CD4-positive, alpha-beta T cell treated with Interleukin-4 for 4 hours (primary cell): ENCODE measurements at places on chromosomes 2 and 18.

- no peak for DNase-seq
These were observed 73.6 kb downstream of the CYBRD1 start for GRCh38 chr2:171595896-171596295.

DNA sequence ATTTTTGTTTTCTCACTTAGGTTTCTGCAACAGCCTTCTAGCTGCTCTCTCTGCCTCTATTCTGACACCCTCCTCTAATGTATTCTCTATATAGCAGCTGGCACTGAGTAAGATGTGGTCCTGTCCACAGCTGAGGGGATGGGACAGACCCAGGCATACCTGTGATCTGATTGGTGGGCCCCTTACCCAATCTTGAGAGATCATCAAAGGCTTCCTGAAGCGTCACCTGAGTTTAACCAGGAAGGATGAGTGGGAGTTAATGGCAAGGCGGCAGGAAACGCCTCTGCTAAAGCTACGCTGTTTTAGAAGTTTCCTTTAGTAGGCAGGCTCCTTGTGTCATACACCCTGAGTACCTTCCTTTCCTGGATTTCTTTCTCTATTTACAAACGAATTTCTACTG lies 5.7 kb upstream of the TET3 start:
- DNase-seq: peak; percentile 90

- no peak for DNase-seq
These were observed 47.9 kb downstream of the E2F6 start for GRCh38 chr2:11417946-11418585.

GRCh38 chr18:72823345-72823744 lies 44.4 kb downstream of the NETO1 start:
- DNase-seq: no peak

DNA sequence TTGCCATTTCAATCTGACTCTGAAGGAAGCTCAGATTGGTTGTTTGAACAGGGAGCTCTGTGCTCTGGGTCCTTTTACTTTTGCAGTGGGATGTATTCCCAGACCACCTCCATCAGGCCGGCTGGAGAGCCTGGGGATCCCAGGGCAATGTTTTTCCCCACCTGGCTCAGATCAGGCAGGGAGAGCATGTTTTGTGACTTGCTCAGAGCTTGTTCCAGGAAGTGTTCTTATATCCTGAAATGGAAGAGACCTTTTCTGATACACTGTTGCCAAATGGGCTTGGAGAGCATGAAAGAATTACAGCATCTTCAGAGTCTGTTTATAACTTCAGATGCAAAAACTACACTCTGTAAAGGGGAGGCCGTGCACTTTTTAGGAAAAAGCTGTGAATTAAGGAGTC lies 56.0 kb downstream of the LIPG start:
- no peak for DNase-seq

- DNase-seq: no peak
These were observed 192.8 kb upstream of the APCDD1 start for GRCh38 chr18:10261344-10262276.

GRCh38 chr2:42908518-42909200 lies 116.3 kb upstream of the HAAO start:
- DNase-seq: no peak

DNA sequence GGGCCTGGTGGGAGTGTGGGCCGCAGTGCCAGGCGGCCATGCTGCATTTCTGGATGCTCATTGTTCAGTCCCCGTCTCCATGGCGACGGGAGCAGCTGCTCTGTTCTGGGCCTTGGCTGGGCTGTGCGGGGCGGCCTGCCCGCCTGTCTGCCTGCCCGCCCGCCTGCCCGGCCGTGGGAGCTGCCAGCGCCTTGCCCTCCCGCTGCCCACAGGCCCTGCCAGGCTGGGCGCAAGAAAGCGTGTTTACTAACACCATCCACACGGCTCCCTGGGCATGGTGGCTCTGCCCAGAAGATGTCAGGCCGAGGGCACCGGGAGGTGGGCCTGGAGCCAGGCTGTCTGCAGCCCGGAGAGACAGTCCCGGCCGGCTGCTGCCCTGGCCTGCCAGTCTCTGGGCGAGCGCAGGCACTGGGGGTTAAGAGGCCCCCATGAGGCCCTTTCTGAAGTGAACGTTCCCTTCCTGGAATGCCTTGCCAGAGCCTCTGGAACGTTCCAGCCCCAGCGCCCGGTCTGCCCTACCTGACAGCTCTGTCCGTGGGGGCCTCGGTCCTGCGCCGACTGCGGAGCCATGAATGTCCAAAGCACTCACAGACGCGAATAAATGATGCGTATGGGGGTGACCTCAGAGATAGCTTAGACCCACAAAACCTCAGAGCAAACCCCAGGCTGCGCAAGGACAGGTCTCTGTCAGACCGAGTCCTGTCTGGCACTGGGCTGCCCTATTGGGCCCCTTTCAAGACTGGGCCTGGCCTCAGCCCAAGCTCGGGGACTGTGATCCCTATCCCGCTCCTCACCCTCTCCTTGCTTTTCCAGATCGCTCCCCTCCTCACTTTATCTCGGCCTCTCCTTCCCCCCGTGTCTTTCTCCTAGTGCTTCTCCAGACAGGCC lies 44.3 kb downstream of the MYCN start:
- DNase-seq: no peak

- DNase-seq: peak; percentile 13
These were observed 5.2 kb upstream of the C18orf63 start for GRCh38 chr18:74310411-74310810.

- DNase-seq: no peak
These were observed 61.6 kb downstream of the WDR7 start for GRCh38 chr18:56712761-56713160.

DNA sequence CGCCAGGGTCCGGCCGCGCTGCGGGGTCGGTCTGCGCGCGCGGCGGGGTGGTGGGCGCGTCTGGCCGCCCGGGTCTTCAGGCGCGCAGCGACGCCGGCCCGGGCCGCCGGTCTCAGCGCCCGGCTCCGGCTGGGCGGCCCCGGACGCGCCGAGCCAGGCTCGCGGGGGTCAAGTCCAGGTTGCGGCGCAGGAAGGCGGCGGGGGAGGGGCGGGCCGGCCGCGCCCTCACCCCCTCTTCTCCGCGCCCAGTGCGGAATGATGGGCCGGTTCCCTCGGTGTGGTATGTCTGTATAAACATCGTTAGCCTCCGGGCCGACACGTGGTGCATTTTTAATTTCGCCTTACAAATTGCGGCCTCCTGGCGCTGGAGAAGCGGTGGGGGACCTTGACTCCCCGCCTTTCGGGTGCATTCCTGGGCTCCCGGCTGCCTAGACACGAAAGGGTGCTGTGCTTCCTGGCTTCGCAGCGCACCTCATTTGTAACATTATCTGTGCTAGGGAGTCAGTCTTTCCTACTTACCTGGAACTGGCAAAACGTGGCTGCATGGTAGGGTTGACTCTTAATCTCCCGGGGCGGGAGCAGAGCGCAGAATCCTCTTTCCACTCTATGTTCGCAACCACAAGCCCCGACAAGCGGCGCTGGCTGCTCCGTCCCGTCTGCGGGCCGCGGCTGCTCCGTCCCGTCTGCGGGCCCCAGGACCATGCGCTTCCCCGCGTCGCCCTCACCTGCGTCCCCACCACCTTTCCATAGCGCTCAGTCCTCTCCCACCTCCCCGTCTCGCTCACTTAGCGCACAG lies 69.0 kb downstream of the CTAGE1 start:
- no peak for DNase-seq

- no peak for DNase-seq
These were observed 24.2 kb downstream of the TMEM18 start for GRCh38 chr2:652881-653480.
